ENCODE measurements at places on chromosomes 3 and 15.

- DNase-seq, result no peak
These were observed 1.7 kb downstream of the DTWD1 start for GRCh38 chr15:49622561-49622960.

DNA sequence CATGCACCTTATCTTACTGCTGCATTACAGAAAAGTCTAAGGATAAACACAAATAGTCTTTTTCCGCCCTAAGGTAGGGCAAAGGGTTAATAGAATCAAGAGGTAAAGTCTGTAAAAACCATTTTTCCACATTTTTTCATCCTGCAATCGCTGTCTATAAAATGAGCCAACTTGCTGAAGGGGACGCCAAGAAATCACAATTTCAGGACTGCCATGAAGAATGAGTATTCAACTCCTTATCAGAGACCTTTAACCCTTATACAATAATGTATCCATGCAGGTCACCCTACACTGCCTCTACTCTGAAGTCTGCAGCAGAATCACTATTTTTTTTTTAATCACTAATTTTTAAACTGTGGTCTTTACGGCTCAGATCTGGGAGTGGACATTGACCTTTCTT, 1.1 kb upstream of the DNAJC13 start:
- DNase-seq, result no peak

GRCh38 chr15:76333720-76334437, 2.7 kb upstream of the ISL2 start:
- DNase-seq, result no peak

DNA sequence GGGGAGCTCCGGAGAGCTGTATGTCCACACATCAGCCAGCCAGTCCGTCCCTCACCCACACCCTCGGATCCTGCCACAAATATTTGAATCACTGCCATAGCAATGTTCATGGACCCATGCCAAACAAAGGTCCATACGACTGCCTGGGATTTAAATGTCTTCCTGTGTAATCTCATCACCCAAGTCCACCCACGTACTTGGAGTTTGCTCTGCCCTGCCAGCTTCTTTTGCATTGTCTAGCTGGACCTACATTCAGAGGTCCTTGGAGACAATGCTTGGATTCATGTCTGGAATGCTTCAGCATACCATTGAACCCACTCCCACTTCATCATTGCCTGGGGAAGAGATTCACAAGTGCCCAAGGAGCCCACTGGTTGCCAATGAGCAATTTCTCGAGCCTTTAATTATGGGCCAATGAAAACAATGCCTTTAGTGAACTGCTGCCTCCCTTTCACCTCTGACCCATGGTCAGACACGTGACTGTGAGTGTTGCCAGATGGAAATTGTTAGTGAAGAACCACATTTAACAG, 90.4 kb upstream of the PHLDB2 start:
- DNase-seq, result no peak

GRCh38 chr3:193367868-193368267, 10.7 kb downstream of the ATP13A5 start:
- no peak for DNase-seq

DNA sequence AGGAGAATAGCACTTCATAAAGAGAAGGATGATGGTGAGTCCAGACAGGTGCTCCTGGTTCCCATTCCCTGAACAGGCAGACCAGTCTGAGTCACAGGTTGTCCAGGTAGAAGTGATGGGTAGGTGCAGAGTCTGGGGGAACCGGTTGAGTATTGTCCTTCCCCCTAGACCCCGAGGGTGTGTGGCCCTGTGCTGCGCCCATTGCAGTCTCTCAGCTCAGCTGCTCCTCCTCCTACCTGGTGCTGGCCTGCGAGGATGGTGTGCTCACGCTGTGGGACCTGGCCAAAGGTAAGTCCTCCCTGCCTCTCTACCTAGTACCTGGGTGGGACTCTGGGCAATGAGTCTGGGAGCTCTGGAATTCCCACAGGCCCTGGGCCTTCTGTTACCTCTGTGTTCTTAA, 19.8 kb downstream of the MESP1 start:
- DNase-seq, result no peak

DNA sequence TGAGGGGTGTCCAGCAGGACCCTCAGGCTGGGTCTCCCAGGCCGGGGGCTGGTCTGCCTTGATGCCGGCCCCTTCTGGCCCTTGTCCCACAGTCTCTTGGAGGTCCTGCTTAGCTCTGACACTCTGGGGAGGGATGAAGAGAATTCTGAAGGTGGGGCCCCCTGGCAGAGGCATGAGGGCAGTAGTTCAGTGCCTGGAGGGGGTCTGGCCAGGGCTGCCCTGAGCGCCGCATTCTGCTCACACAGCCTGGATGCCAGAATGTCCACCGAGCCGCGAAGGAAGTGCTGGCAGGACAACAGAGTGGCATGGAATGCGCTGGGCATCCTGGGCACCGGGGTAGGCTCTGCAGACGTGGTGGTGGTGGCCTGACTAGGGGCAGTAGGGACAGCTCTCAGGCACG, 55.5 kb downstream of the SMAD6 start:
- DNase-seq, result no peak

DNA sequence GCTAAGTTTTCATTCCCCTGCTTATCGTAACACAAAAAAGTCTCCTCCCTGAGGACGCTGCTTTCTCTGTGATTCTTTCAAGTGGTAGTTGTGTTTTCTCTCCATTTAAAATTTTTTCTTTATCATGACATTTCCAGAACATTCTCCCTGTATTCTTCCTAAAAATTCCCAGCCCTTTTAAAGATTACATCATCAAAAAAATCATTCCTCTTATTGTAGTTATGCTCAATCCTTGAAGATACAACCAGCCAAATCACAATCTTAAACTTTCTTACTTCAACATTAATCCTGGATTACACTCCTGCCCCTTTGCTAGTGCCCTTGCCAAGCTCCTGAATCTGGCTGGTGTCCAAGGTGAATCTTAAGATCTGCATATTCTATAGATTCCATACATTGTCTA, 163.7 kb upstream of the CBLB start:
- DNase-seq, result no peak

DNA sequence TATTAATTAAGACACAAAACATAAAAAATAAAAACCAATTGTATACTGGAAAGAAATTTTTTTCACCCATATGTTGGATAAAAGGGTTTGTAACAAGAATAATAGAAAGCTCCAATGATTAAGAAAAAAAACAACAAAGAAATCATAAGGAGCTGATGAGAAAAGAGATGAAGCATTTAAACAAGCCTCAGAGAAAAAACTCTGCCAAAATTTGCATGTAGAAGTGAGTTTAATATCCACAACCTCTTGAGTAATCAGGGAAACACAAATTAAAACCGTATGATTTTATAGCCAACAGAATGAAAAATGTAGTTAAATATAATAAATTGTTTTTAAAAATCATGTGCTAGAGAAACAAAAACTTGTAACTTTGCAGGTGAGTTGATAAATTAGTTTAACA, 192.9 kb downstream of the BCHE start:
- DNase-seq, result no peak

DNA sequence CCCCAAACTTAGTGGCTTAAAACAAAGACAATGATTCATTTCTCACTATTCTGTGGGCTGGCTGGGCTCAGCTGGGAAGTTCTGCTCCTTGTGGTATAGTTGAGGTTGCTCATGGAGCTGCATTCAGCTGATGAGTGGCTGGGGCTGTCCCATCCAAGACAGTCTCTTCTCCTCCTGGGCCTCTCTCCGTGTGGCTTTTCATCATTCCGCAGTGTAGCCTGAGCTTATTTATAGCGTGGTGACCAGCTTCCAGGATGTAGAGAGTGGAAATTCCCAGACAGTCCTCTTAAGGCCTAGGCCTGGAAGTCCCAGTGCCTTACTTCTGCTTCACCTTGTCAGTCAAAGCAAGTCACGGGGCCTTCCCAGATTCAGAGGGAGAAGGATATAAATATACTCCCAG, 136.7 kb upstream of the DAZL start:
- no peak for DNase-seq

DNA sequence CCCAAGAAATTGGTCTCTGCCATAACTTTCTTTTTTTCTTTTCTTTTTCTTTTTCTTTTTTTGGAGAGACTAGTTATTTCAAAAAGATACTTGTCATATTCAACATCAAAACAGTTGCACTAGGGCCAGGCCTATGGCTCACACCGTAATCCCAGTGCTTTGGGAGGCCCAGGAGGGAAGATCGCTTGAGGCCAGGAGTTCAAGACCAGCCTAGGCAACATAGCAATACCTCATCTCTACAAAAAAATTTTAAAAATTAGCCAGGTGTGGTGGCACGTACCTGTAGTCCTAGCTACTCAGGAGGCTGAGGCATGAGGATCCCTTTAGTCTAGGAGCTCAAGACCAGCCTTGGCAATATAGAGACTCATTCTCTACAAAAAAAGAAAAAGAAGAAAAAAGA, 49.0 kb upstream of the GNB5 start:
- DNase-seq, result no peak

GRCh38 chr3:73383470-73384049, 241.2 kb downstream of the PDZRN3 start:
- no peak for DNase-seq

- no peak for DNase-seq
These were observed 52.4 kb downstream of the MCCC1 start for GRCh38 chr3:183046883-183047282.

DNA sequence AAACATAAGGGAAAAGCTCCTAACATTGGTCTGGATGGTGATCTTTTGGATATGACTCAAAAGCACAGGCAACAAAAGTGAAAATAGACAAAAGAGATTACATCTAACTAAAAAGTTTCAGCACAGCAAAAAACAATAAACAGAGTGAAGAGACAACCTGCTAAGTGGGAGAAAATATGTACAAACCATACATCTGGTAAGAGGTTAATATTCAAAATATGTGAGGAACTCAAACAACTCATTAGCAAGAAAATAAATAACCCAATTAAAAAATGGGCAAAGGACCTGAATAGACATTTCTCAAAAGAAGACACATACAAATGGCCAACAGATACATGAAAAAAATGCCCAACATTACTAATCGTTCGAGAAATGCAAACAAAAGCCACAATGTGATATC, 19.0 kb upstream of the NR1I2 start:
- DNase-seq, result no peak

GRCh38 chr15:31080591-31081014, 20.9 kb downstream of the TRPM1 start:
- peak; percentile 85 for DNase-seq

- DNase-seq, result no peak
These were observed 55.4 kb downstream of the B3GALNT1 start for GRCh38 chr3:161049683-161050248.

- DNase-seq, result no peak
These were observed 89.5 kb downstream of the PTPRG start for GRCh38 chr3:61650719-61651410.

DNA sequence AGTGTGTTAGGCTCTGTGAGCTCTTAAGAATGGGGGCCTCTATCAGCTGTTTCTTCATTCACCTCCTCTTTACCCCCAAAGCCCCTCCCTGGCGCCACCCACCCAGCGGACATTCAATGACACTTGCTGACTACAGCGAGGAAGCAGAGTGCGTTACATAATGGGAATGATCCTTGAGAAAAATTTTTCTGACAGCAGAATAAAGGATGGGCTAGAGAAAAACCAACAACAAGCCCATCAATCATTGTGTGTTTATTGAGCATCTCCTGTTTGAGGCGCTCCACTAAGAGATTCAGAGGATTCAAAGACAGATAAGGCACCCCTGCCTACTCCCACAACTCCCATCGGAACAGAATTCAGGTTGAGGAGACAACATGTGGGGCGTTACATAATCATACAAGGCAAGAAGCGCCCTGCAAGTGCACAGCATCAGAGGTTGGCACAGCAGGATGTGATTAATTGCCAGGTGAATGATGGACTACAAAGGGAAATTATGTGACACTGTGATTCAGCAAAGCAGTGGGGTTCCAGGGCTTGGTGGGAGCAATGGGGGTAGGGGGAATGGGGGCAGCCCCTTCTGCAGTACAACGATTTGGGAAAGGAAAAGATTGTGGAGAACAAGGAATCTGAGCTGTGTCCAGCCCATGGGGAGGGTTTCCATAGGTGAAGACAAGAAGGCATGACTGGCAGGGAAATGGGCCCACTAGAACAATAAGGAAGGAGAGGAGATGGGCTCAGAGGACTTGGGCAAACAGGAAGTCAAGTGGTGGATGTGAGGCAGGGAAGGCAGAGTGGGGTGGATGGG, 141.3 kb upstream of the ATP2B2 start:
- no peak for DNase-seq

- no peak for DNase-seq
These were observed 19.1 kb downstream of the FGD5 start for GRCh38 chr3:14837878-14838258.

- DNase-seq, result no peak
These were observed 201.5 kb upstream of the IL12A start for GRCh38 chr3:159787178-159787574.

DNA sequence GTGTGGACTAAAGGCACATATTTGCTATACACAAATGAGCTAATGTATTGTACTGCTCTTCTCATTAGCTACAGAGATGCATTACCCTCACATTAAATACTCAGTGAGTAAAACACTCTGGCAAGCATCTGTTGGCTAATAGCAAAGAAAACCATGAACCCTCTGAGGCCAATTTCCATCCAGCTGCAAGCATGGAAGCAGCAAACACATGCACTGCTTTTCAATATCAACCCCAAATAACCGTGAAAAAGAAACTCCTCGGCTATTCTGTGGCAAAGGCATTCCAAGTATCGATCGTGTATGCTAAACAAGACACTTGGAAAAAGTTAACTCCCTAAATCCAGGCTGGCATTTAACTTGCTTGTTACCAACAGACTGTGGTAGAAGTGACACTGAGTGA, 67.0 kb downstream of the PEAK1 start:
- DNase-seq, result no peak

Data from HEK293T (cell line).